Kidney epithelial cell (primary cell): ENCODE measurements at places on chromosomes 16 and 17.

- DNase-seq = no peak
These were observed 36.6 kb upstream of the MED9 start for GRCh38 chr17:17440010-17440843.

- DNase-seq = no peak
These were observed 16.4 kb downstream of the CDYL2 start for GRCh38 chr16:80788027-80788426.

DNA sequence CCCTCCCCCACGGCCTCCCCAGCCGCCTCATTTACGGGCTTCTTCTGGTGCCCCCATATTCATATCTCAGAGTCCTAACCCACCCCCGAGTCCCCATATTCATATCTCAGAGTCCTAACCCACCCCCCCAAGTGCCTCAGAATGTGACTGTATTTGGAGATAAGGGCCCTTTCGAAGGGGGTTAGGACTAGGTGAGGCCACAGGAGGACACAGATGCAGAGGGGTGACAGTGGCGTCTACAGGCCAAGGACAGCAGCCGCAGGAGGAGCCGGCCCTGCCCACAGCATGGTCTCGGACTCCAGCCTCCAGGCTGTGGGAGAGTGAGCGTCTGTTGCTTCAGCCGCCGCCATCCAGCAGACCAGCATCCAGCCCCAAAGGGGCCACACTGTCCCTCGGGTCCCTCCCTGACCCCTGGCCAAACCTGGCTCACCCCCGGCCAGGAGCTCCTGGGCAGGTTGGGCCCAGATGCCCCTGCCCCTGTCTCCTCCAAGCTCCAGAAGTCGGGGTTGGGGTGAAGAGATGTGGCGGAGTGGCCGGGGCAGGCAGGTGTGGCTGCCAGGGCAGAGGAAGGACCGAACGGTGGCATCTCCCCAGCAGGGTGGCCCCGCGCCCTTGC lies 25.5 kb downstream of the CACNA1H start:
- no peak for DNase-seq

DNA sequence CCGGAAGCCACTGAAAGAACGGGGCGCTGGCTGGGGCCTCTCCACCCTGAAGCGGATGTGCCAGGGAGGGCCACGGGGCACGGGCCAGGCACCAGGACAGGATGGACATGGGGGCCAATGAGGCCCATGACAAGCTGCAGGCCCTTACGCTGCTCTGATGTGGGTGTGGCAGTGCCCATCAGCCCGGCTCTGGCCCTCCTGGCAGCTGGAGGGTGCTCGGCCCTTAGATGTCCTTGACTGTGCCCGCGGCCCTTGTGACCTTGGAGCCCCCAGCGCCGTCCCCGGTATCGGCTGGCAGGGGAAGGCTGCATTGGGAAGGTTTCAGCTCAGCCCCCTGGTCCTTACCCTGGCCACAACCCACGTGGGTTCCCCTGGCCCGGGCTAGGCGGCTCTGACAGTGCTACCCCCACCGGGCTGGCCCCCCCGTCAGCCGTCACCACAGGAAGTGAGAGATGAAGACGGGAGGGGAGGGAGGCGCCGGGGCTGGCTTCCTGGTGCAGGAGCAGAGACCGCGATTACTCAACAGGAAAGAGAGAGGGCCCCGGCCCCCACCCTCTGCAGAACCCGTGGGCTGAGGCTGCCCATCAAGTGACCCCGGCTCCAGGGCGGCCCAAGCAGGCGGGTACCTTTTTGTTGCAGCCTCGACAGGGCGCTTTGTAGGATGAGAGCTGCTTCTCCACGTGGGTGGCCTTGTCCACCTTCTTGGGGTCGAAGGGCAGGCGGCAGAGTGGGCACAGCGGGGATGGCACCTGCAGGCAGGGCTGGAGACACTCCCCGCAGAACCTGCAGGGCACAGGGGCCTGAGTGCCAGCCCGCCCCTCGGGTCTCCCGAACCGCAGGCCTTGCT lies 5.3 kb downstream of the RNF166 start:
- peak; percentile 56 for DNase-seq

DNA sequence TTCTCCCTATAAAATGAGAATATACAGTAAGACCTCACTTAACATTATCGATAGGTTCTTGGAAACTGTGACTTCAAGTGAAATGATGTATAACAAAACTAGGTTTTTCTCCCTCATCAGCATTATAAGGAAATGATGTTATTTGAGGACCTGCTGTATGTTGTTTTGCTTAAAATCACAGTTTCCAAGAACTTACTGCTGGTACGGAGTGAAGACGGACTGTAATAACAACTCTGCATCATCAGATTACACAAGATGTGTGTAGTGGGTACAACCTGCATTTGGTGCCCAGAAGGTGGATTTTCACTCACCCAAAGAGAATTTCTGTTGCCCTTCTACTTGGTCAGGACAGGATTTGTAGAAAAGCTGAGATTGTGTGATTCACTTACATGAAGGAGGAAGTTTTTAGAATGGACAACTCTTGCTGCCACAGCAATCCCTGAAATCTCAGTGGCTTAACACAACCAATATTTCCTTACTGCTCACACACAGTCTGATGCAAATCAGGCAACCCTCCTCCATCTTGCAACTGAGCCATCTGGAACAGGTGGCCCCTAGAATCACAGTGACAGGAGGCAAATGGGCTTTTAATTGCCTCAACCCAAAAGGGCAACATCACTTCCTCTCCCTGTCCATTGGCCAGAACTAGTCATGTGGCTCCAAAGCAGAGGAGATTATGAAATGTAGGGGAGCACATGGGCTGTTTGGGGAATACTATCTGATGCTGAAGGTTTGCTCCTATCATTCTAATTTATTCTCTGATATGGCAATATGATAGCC lies 67.6 kb upstream of the CACNG5 start:
- no peak for DNase-seq

DNA sequence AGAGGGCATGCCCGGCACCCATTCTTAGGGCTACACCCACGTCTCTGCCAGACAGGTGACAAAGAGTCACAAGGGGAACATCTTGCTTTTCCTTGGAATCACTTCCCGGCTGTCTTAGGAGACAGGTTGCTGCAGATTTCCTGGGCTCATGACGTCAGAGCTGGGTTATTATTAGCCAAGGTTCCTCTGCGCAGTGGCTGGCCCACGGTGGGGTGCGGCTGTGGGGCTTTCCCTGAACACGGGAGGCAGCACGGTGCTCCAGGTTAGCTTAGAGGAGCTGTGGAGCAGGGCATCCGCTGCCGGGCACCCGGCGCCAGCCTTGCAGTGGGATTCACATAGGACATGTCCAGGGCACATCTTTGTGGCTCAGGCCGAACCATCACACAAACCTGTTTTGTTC lies 118.0 kb upstream of the PLCG2 start:
- no peak for DNase-seq

DNA sequence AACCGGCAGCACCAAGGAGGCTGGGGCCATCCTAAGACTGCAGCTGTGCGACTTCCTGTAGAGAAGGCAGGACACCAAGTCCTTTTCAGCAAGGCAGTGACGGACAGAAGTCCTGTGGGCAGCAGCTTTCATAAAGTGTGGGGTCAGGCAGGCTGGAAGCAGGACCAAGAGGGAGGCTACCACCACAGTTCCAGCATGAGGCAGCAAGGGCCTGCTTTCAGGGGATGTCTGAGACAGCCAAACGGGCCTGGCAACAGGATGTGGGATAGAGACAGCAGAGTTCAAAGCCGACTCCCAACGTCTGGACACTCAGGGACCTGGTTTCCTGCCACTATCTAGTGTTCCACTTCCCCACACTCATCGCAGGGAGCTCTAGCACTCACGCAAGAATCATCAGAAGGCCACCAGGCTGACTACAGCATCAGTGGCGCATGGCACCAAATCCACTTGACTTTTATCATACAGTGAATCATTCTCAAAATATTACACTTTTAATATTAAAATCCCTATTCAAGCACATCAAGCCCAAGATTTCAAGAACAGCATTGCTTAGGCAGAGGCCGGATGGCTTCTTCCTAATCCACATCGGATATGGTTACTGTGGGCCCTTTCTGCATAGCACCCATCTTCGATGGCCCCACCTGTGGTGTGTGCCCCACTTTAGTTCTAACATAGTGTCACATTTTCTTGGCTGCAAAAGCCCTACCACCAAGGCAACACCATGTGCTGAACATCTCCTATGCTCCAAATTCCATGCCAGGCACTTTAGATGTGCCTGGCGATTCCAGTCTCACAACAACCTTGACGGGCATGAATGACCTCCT lies 5.2 kb downstream of the USP7 start:
- DNase-seq = no peak

DNA sequence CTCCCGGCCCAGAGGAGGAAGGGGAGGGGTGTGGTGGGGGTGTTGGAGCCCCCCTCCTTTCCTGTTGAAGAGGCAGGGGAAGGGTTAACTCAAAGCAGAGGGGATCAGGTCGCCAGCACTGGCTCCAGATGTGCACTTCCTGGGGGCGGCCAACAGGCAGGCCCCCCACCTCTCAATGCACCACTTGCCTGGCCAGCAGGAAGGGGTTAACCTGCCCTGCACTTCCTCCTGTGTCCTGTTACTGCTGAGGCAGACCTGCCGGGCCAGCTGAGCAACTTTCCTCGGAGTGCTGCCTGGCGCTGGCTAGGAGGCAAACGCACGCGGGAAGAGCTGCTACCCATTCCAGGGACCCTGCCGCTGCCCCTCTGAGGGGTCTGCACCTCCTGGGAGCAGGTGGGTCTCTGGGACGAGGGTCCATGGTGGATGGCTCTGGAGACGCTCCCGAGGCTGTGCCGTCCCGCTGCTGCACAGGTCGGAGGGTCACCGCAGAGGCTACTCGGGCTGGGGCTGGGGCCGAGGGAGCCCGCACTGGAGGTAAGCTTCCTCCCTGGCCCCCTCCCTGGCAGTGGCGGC lies at the start of gene EPN3:
Gene EPN3 (plus strand): TSS at position 284 of the 573 bp plus-strand sequence. CDS start 3,822 bp downstream, outside the sequence.
- DNase-seq = no peak

DNA sequence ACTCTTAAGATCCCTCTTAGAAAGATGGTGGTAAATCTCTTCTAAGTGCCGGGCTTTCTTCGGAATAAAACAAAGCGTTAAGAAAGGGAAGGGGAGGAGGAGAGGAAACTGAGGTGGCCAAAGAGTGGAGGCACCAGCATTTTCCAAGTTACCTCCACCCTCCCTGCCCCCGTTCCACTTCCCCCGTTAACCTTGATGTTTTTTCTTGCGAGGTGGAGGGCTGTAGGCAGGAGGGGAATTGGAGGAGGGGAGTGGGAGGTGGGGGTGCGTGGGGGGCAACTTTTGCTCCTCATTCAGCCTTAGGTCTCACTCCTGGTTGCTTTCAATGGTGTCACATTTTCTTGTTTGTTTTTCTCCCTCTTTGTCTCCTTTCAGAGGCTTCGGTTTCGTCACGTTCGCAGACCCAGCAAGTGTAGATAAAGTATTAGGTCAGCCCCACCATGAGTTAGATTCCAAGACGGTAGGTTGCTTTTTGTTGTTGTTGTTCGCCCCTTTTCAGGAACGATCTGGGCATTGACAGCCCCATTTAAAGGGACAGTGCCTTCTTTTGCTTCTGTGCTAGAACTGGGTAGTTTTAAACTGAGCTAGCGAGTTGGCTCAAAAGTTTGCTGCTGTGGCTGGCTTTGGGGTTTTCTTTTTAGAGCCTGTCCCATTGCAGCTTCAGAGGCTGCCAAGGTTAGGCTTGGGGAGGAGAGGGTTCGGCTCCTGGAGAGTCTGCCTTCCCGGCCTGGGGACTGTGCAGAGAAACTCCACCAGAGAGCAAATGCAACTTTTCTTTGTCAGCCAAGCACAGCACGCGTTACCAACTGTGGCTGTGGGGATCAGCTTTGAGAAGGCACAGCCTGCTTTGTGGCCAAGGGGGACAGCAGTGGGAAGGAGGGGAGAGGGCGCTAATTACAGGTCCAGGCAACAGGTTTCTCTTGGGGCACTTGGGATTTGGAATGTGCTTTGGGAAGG lies 1.9 kb downstream of the MSI2 start:
- DNase-seq = no peak

DNA sequence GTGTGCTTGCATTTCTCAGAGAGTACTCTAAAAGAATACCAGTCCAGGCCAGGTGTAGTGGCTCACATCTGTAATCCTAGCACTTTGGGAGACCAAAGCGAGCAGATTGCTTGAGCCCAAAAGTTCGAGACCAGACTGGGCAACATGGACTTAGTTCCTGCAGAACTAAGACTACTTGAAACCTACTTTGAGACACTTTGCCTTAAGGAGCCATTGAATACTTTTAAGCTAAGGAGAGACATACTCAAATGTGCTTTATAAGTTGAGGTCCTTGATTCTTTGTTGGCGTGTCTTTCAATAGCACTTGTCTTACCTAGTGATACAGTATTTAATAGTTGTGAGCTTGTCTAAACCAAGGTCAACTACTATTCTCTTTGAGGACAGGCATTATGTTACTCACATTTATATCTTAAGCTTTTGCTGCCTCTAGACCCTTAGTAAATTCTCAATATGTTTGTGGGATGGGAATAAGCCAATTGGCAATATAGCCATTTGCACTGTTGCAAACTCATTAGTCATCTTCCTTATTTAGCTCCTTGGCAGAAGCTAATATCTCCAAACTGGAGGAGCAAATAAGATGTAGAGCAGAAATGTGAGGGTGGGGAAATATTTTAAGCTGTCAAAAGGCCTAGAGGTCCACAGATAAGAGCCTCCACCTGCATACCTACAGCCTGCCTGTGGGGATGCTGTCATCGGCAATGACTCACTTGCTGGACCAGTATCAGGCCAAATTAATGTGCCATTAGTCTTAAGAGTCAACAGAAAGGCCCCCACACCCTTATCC lies 16.3 kb downstream of the SCPEP1 start:
- DNase-seq = no peak

GRCh38 chr17:76481071-76481655 lies 13.8 kb downstream of the AANAT start:
- no peak for DNase-seq

GRCh38 chr16:56414366-56414765 lies 11.0 kb downstream of the AMFR start:
- no peak for DNase-seq

GRCh38 chr16:51490866-51491265 lies 339.8 kb upstream of the SALL1 start:
- no peak for DNase-seq

GRCh38 chr17:63440127-63440769 lies 5.9 kb downstream of the CYB561 start:
- DNase-seq = no peak

GRCh38 chr16:12559714-12560113 lies 244.0 kb downstream of the CPPED1 start:
- no peak for DNase-seq

DNA sequence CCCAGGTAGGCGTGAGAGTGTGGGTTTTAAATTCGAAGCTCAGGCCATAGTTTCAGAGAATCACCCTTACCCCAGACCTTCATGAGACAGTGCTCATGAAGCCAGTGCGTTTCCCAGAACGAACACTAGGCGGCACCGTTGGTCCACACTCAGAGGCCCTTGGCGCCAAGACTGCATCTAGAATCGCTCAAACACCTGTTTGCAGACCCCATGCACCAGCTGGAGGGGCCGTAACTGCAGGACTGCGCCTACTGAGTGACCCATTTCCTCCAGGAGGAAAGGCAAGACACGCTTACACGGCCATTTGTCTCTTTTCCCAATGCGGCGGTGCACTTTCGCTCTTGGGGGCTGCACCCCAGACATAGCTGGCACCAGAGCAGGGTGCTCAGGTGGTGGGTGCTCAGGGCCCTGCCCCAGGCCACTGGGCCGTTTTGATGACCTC lies 34.0 kb downstream of the ADGRG5 start:
- peak; percentile 10 for DNase-seq

GRCh38 chr16:29974291-29975133 lies 844 bp downstream of the TAOK2 start:
- no peak for DNase-seq
